ENCODE measurements at places on chromosomes 11 and 22.

GRCh38 chr11:68282141-68282860, 10.5 kb upstream of the C11orf24 start:
- peak; percentile 35 for DNase-seq

- no peak for DNase-seq
Observed at GRCh38 chr11:127027000-127027399, 26.4 kb upstream of the KIRREL3 start.

- DNase-seq, result no peak
Observed at GRCh38 chr11:19953909-19954308, 206.4 kb downstream of the DBX1 start.

DNA sequence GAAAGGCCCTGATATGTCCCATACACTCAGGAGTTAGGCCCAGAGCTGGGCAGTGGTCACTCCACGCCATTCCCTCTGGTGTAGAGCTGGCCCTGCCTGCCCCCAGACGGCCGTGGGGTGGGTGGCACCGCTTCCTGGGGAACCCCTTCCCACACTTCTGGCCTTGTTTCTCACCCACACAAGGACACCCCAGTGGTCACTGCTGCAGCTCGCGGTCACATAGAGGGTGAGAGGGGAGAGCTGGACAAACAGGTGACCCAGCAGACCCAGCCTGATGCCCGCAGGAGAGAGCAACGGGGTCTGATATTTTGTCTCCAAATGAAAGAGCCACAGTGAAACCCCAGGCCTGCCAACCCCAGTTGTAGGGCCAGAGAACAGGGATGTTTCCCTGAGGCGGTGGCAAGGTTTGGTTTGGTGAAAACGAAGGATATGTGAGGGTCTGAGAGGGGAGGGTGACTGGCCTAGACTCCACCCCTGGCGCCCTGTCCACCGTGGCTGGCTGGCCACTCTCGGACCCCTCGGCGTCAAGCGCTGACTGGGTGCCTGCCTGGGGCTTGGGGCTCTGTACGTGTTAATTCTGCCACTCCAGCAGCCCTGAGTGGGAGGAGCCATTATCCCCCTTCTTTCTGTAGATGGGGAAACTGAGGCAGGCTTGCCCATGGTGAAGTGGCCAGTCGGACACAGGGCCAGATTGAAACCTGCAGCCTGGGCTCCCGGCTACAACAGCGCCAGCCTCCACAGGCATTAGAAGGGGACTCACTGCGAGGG, 71.0 kb upstream of the PPARA start:
- DNase-seq, result no peak
